Activated naive CD8-positive, alpha-beta T cell treated with anti-CD3 and anti-CD28 coated beads, Interleukin-2, amount 50 U/mL, for 24 hours (primary cell): ENCODE measurements at places on chromosomes 16 and 17.

DNA sequence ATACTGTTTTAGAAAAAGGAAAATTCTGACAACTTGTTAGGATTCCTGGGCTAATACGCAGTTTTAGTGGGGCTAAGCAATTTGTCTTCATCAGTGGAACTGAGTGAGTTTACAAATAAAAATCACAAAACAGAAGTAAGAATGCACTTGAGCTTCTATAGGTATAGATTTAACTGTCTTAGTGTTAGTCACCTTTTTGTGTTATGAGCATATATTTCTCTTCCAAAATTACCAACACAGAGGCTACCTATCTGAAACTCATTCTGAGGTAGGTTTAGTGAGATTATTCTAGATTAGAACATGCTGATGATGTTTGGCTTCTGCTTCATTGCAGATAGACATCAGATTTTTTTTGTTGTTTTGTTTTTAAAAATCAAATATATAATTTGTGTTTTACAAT lies 23.2 kb downstream of the METTL9 start:
- DNase-seq = no peak
- H3K4me1 ChIP-seq = peaks cover 51% of the 10 kb centered on the region
- H3K4me3 ChIP-seq = no peak overlapping the region
- H3K27me3 ChIP-seq = no peaks in the 10 kb centered on the region

DNA sequence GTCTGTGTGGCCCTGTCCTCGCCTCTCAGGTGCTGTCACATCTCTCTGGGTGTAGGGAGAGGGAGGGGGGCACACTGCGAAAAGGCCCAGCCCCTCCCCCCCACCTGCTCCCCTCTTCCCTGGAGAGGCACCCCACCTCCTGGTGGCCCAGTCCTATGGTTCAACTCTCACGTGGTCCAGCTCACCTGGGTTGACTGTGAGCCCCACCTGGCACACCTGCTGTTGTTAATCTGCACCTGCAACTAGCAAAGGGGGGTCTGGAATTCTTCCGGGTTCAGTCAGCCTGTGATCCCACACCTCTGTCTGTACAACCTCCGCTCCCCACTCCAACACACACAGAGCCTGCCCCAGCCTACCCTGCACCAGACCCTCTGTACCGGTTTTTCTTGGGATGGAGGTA lies 2.0 kb upstream of the SYNGR2 start:
- peaks cover 16% of the 10 kb centered on the region for H3K4me1 ChIP-seq
- no peak overlapping the region for H3K4me3 ChIP-seq
- peaks cover 3% of the 10 kb centered on the region for H3K36me3 ChIP-seq
- H3K27ac ChIP-seq = no peak overlapping the region
- DNase-seq = no peak

GRCh38 chr17:30393491-30393890 lies 14.8 kb downstream of the CPD start:
- no peak for DNase-seq
- H3K27ac ChIP-seq = no peak overlapping the region
- H3K36me3 ChIP-seq = peaks cover 11% of the 10 kb centered on the region
- H3K4me1 ChIP-seq = peaks cover 14% of the 10 kb centered on the region

GRCh38 chr16:17367036-17367435 lies 103.7 kb downstream of the XYLT1 start:
- H3K27ac ChIP-seq = peak overlapping the region; percentile 81
- peaks cover 100% of the 10 kb centered on the region for H3K4me1 ChIP-seq
- no peak overlapping the region for H3K4me3 ChIP-seq
- H3K36me3 ChIP-seq = no peaks in the 10 kb centered on the region
- no peak for DNase-seq

- no peaks in the 10 kb centered on the region for H3K36me3 ChIP-seq
- peak overlapping the region; percentile 4 for H3K4me3 ChIP-seq
- DNase-seq = peak; percentile 34
These were observed 106.9 kb downstream of the RGS9 start for GRCh38 chr17:65243838-65244625.

- peaks cover 21% of the 10 kb centered on the region for H3K36me3 ChIP-seq
- H3K4me1 ChIP-seq = peaks cover 36% of the 10 kb centered on the region
- H3K4me3 ChIP-seq = no peak overlapping the region
- DNase-seq = no peak
These were observed 12.2 kb upstream of the FOXJ1 start for GRCh38 chr17:76153202-76153601.

DNA sequence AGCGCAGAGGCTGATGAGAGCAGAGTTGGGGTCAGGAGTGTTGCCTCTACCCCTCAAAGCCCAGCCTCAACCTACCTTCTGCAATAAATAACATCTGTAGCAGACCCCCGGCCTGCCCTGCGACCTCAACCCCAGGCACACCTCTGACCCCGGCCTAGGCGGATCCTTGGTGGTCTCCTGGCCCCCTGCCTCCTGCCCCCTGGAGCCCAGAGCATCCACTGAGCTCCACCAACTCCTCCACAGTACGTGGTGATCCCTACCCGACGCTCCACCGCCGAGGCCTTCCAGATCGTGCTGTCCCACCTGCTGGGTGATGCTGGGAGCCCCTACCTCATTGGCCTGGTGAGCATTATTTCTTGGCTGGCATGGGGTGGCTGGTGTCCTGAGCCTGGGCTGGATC lies 1.9 kb upstream of the LAT start:
- peaks cover 59% of the 10 kb centered on the region for H3K36me3 ChIP-seq
- peaks cover 29% of the 10 kb centered on the region for H3K4me1 ChIP-seq
- no peaks in the 10 kb centered on the region for H3K27me3 ChIP-seq
- no peak for DNase-seq

GRCh38 chr16:3654249-3654991 lies at the start of gene DNASE1:
Gene DNASE1 (plus strand): TSS chr16:3654691. CDS start chr16:3655374, 683 bp downstream.
- H3K4me1 ChIP-seq = peaks cover 15% of the 10 kb centered on the region
- no peak within 1 kb of the TSS for H3K27ac ChIP-seq
- peaks cover 22% of the 10 kb centered on the region for H3K36me3 ChIP-seq
- H3K27me3 ChIP-seq = no peaks in the 10 kb centered on the region

GRCh38 chr16:13923703-13924298 lies 3.8 kb downstream of the ERCC4 start:
- H3K27ac ChIP-seq = no peak overlapping the region
- no peak overlapping the region for H3K4me3 ChIP-seq
- peaks cover 21% of the 10 kb centered on the region for H3K36me3 ChIP-seq
- peaks cover 23% of the 10 kb centered on the region for H3K4me1 ChIP-seq
- H3K27me3 ChIP-seq = no peaks in the 10 kb centered on the region

- no peak for DNase-seq
- peaks cover 3% of the 10 kb centered on the region for H3K36me3 ChIP-seq
- peaks cover 69% of the 10 kb centered on the region for H3K4me1 ChIP-seq
- peak overlapping the region; percentile 13 for H3K4me3 ChIP-seq
- H3K27me3 ChIP-seq = no peaks in the 10 kb centered on the region
These were observed 14.4 kb downstream of the TENT4B start for GRCh38 chr16:50167556-50167955.

- H3K4me3 ChIP-seq = no peak overlapping the region
- H3K36me3 ChIP-seq = peaks cover 24% of the 10 kb centered on the region
- H3K27ac ChIP-seq = no peak overlapping the region
- H3K4me1 ChIP-seq = peaks cover 2% of the 10 kb centered on the region
- no peak for DNase-seq
- no peaks in the 10 kb centered on the region for H3K27me3 ChIP-seq
These were observed 61.2 kb downstream of the CLEC16A start for GRCh38 chr16:11005611-11005975.

- H3K27ac ChIP-seq = no peak overlapping the region
- no peaks in the 10 kb centered on the region for H3K27me3 ChIP-seq
- peaks cover 68% of the 10 kb centered on the region for H3K36me3 ChIP-seq
- no peak for DNase-seq
- no peaks in the 10 kb centered on the region for H3K4me1 ChIP-seq
- no peak overlapping the region for H3K4me3 ChIP-seq
These were observed 75.3 kb downstream of the WDR59 start for GRCh38 chr16:74909665-74910064.

- DNase-seq = peak; percentile 86
- no peak overlapping the region for H3K27ac ChIP-seq
- peaks cover 3% of the 10 kb centered on the region for H3K36me3 ChIP-seq
These were observed 37.6 kb downstream of the CTU2 start for GRCh38 chr16:88743693-88744576.

DNA sequence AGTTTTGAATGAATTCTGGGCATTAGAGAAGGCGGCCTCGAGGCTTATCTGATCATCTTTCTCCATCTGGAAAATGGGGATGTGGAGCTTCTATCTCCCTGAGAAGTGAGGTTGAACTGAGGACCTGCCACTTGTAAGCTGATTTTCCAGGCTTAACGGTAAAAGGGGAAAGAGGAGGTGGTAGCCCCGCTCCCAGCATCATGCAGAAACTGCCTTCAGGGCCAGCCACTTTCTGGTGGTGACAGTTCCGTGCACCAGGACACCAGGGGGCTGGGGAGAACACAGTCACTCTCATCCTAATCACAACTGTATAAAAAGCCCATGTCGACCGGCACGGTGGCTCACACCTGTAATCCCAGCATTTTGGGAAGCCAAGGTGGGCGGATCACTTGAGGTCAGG lies 20.9 kb upstream of the CPSF4L start:
- H3K36me3 ChIP-seq = no peaks in the 10 kb centered on the region
- no peak overlapping the region for H3K27ac ChIP-seq
- H3K27me3 ChIP-seq = no peaks in the 10 kb centered on the region

GRCh38 chr16:77531752-77532151 lies 96.9 kb upstream of the ADAMTS18 start:
- H3K27me3 ChIP-seq = peaks cover 6% of the 10 kb centered on the region
- no peak overlapping the region for H3K27ac ChIP-seq
- H3K4me3 ChIP-seq = no peak overlapping the region
- no peaks in the 10 kb centered on the region for H3K4me1 ChIP-seq
- no peaks in the 10 kb centered on the region for H3K36me3 ChIP-seq
- DNase-seq = no peak

DNA sequence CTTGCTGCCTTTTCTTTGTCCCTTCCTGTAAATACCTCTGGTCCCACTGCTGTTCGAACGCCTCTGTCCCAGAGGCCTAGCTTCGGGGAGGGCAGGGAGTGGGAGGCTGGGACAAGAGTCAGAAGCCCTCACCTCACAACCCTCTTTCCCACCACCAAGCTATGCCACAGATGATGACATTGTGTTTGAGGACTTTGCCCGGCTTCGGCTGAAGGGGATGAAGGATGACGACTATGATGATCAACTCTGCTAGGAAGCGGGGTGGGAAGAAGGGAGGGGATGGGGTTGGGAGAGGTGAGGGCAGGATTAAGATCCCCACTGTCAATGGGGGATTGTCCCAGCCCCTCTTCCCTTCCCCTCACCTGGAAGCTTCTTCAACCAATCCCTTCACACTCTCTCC lies 10.4 kb downstream of the ARRB2 start:
- H3K4me3 ChIP-seq = no peak overlapping the region
- H3K4me1 ChIP-seq = peaks cover 5% of the 10 kb centered on the region
- peaks cover 27% of the 10 kb centered on the region for H3K36me3 ChIP-seq
- no peaks in the 10 kb centered on the region for H3K27me3 ChIP-seq
- H3K27ac ChIP-seq = peak overlapping the region; percentile 54
- no peak for DNase-seq

- DNase-seq = no peak
- no peak overlapping the region for H3K27ac ChIP-seq
- H3K4me3 ChIP-seq = no peak overlapping the region
- H3K27me3 ChIP-seq = peaks cover 5% of the 10 kb centered on the region
- no peaks in the 10 kb centered on the region for H3K36me3 ChIP-seq
These were observed 236.0 kb downstream of the IRF8 start for GRCh38 chr16:86134802-86135461.

DNA sequence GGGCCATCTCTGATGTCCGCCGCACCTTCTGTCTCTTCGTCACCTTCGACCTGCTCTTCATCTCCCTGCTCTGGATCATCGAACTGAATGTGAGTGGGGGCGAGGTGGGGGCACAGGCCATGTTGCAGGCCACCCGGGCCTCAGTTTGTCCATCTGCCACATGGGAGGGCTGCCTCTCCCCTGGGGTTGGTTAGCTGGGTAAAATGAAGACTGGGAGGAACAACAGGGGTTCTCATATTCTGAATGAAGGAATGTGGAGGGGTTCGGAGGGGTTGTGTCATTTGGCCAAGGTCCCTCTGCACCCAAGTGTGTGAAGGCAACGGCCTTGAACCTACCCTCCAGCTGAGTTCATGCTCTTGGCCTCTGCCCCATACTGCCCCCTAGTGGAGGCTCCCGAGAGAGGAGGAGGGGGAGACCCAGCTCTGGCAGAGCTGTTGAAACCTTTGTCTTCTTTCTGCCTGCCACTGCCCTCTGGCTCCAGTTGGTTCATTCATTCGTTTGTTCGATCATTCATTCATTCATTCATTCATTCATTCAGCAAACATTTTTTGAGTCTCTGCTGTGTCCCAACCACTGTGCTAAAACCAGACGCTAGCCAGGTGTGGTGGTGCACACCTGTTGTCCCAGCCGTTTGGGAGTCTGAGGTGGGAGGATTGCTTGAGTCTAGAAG lies 11.4 kb upstream of the TCAP start:
- peak; percentile 87 for DNase-seq
- no peak overlapping the region for H3K27ac ChIP-seq
- H3K4me1 ChIP-seq = peaks cover 30% of the 10 kb centered on the region
- H3K4me3 ChIP-seq = no peak overlapping the region
- no peaks in the 10 kb centered on the region for H3K27me3 ChIP-seq

- no peak for DNase-seq
- no peaks in the 10 kb centered on the region for H3K27me3 ChIP-seq
- no peaks in the 10 kb centered on the region for H3K4me1 ChIP-seq
- H3K27ac ChIP-seq = no peak overlapping the region
These were observed 64.0 kb upstream of the SOX9 start for GRCh38 chr17:72056727-72057290.

GRCh38 chr16:69133373-69133954 lies 1.0 kb downstream of the UTP4 start:
- peaks cover 53% of the 10 kb centered on the region for H3K4me1 ChIP-seq
- no peaks in the 10 kb centered on the region for H3K27me3 ChIP-seq
- no peak for DNase-seq
- H3K27ac ChIP-seq = peak overlapping the region; percentile 93

DNA sequence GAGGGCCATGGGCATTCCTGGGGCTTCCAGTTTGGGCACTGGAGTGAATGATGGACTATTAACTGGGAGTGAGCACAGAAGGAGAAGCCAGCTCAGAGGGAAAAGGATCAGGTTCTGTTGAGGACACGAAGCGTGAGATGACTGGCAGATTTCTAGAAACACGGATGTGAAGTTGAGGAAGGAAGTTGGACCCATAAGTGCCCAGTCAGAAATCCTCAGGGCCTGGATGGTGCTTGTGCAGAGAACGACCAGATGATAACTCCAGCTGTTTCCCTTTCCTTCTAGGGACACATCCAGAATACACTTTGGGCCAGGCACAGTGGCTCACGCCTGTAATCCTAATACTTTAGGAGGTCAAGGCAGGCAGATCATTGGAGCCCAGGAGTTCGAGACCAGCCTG lies 23.3 kb upstream of the ANKRD40CL start:
- H3K4me3 ChIP-seq = no peak overlapping the region
- no peaks in the 10 kb centered on the region for H3K4me1 ChIP-seq
- H3K27me3 ChIP-seq = no peaks in the 10 kb centered on the region
- DNase-seq = no peak
- no peaks in the 10 kb centered on the region for H3K36me3 ChIP-seq

DNA sequence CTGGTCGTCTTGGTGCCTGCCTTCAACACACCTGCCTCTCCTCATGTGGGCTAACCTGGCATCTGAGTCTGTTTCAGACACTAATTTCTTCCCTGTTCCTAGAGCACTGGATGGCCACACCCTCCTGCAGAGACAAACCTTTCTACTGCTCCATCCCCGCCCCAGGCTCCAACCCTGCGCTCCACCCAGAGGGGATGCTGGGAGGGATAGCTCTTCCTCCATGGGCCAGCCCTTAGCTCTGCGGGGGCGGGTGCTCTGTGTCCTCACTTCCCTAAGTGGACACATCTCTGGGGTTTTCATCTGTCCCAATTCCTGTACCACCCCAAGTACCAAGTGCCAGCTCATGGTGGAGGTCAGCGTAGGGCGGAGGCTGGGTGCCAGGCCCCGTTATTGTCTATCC lies 11.0 kb upstream of the CRISPLD2 start:
- no peak overlapping the region for H3K4me3 ChIP-seq
- no peak for DNase-seq
- no peaks in the 10 kb centered on the region for H3K36me3 ChIP-seq

- DNase-seq = no peak
- H3K4me3 ChIP-seq = no peak overlapping the region
- no peaks in the 10 kb centered on the region for H3K4me1 ChIP-seq
- no peak overlapping the region for H3K27ac ChIP-seq
These were observed 492.5 kb upstream of the SOX9 start for GRCh38 chr17:71628306-71628705.
